Dorsolateral prefrontal cortex (tissue), 122 donors: ENCODE measurements at places on chromosomes 5 and 9. TPM values are rescaled to one million over a fixed set of nuclear protein-coding genes. Genes with fewer than 3 reads are reported as not detected.

TNC gene
- total RNA-seq, result 6.3 TPM

PDLIM4 gene
- total RNA-seq, result 13.1 TPM

CD180 gene
- 0.46 TPM for total RNA-seq

NTNG2 gene
- total RNA-seq, result 33.2 TPM
